ENCODE measurements at places on chromosomes 11 and 22.
A peak's percentile ranks its signal among the peaks of the same experiment; 100 is the strongest.

GRCh38 chr11:1656670-1657069 is 27.1 kb downstream of the KRTAP5-5 start:
- ATAC-seq = no peak

GRCh38 chr11:116580799-116581198 is 192.0 kb downstream of the BUD13 start:
- no peak for ATAC-seq

DNA sequence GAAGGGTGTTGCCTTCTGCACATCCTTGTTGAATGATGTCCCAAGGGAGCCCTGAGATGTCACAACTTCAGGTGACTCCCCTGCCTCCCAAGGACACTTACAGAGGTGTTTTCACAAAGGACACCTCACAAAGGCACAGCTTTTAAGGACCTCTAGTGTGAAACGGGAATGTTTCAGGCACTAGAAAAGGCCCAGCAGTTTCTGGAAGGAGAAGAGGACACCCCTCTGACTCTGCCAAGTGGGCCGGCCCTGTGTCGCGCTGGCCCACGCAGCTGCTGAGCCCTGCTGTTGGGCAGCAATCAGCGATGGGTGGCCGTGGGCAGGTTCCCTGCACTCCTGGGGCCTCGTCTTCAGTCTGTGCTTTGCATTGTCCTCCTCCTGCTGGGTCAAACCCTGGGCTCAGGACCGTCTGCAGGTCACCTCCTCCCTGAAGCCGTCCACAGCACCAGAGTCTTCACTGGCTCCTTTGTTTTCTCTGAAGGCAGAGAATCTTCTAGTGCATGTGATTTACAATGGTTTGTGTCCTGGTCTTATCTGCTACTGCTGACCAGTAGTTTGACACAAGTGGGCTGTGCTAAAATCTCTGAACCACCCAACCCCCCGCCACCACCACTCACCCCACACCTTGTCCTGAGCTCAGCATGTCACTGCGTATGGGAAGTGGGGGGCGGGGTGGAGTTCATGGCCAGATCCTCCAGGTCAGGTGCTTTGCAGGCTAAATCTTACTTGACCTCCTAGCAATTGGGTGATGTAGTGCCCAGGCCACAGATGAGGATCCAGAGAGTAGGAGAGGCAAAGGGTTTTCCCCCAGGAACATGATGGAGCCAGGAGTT is 3.2 kb downstream of the LINC01488 start:
- ATAC-seq = no peak

DNA sequence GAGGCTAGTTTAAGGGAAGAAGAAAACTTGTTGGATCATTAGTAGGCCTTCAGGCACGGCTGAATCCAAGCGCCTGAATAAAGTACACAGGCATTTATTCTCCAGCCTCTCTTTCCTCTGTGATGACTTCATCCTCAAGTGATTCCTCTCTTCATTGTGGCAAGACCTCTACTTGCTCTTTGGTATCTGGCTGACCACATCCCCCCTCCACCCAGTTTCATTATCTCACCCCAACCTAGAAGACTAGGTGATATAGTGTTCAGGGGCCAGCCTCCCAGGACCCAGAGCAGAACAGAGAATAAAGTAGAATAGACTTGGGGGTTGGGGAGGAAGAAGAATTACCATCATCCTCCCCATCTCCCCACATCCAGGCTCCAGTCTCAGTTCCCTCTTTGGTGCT is 189.3 kb downstream of the MIAT start:
- no peak for ATAC-seq

- ATAC-seq = no peak
Observed at GRCh38 chr11:118900535-118901384, 17.1 kb downstream of the CXCR5 start.

DNA sequence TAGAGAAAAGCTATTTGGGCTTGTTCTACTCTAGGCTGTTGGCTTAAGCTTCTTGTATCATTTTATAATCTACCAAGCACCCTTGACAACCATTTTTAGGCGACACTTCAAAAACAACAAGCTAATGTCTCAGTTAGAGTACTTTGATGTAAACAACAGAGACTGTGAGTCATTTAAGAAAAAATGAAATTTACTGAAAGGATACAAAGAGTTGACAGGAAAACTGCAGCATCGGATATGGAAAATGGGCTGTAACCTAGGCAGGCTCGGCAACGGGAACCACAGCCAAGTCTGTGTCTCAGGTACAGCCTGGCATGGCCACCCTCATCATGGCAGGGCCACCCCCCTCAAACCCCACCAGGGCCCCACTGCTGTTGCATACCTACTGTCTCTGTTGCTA is 4.4 kb upstream of the RNF169 start:
- ATAC-seq = no peak

DNA sequence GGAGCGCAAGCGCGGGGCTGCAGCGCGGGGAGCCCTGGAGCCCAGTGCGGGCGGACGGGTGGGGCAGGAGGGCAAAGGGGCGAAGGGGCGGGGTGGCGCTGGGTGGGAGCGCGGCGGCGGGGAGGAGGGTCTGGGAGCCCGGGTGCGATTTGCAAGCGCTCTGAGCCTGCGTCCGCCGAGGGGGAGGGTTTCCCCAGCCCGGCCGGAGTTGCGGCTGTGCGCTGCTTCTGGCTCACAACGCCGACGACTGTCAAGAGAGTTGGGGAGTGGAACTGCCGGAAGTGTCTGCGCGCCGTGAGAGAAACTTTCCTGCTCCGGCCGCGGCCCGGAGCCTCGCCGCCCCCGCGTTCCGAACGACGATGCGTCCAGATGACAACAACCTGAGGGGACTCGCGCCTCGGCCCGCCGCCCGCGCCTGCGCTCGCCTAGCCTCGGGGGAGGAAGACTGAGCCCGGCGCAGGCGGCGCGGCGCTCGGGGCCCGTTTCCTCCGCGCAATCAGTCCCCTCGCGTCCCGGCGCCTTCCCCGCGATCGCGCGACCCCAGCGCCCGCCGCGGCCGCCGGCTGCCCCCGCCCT is at the start of gene ARHGAP42:
ARHGAP42 (plus strand) TSS at position 235 of the 576 bp plus-strand sequence. CDS start 391 bp downstream, outside the sequence.
- ATAC-seq = peak; percentile 61

GRCh38 chr11:66854729-66855211 is 2.1 kb upstream of the LRFN4 start:
- ATAC-seq = no peak

DNA sequence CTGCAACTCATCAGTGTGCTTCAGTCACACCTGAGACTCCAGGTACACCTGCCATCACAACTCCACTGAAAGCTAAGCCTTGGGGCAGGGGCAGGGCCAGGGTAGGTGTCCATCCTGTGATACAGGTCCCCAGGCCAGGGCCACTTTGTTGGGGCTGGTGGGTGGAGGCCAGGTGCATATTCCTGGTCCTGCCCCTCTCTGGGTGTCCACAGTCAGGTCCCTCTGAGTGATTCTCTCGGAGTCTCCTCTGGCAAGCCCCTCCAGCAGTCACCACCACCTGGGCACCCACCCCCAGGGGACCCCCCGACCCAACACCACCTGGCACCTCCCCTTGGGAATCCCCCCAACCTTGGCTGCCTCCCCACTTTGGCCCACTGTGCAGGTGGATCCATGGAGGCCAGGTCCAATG is 9.5 kb upstream of the ACR start:
- no peak for ATAC-seq

DNA sequence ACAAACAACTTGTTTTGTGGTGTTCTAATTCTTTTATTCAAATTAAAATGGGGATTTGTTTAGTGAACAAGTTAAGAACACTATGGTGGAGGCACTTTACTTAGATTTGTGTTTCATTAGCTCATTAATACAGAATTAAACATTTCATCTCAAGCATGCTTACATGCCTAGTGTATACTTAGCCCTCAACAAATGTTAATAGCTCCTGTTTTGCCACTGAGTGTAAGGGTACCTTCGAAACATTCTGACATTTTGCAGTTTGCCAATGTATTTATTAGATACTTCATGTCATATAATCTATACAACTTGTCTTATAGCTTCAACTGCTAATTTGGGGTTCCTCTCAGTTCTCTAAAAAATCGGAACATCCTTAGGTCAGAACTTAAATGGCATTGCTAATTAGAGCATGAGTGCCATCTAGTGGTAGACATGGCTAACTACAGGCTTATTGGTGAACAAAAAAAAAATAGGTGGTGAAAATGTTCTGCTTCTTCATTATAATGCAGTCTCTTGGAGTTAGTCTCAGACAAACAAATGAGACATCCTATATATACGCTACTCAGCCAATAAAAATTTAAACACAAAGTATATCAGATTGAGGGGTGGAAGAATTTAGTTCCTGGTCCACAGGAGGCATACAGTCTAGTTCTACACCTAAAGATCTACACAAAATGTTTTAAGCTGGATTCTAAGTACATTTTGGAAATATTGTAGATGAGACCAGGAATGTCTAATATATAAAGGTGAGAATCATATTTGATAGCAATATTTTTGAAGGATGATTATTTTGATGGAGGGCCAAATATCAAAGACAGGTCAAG is 4.9 kb upstream of the CNTN5 start:
- ATAC-seq = no peak

DNA sequence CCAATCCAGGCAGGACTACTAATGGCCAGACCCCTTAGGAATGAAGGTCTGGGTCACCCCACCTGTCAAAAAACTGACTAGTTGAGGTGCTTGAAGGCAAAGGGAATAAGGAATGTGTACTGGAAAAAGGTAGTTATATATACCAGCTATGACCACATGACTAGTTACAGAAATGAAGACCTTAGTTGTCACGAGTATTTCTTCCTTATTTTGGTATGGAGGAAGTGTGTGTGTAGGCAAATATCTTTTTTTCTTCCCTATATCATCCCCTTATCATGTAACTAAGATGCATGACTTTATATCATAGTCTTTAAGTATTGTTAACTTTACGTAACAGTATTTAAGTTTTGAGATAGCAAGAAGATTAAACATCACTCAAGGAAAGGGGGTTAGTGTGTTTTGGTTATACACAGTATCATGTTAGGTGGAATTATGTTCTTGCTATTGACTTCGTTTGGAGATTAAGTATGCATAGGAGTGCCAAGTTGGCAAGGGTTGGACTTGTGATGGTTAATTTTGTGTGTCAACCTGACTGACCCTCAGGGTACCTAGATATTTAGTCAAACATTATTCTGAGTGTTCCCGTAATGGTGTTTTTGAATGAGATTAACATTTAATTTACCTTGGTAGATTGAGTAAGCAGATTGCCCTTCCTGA is 38.2 kb upstream of the NARS2 start:
- no peak for ATAC-seq

- ATAC-seq = peak; percentile 44
Observed at GRCh38 chr22:17773606-17774205, 563 bp downstream of the BID start.

- peak; percentile 96 for ATAC-seq
Observed at GRCh38 chr11:102599642-102600261, 25.4 kb downstream of the MMP20 start.

- ATAC-seq = peak; percentile 70
Observed at GRCh38 chr11:73376803-73377629, 817 bp downstream of the RELT start.

GRCh38 chr22:28799606-28800307 is 612 bp downstream of the XBP1 start:
- peak; percentile 78 for ATAC-seq
